Activated CD4-positive, alpha-beta T cell treated with anti-CD3 and anti-CD28 coated beads for 1 hour (primary cell): ENCODE measurements at places on chromosomes 4 and X.

DNA sequence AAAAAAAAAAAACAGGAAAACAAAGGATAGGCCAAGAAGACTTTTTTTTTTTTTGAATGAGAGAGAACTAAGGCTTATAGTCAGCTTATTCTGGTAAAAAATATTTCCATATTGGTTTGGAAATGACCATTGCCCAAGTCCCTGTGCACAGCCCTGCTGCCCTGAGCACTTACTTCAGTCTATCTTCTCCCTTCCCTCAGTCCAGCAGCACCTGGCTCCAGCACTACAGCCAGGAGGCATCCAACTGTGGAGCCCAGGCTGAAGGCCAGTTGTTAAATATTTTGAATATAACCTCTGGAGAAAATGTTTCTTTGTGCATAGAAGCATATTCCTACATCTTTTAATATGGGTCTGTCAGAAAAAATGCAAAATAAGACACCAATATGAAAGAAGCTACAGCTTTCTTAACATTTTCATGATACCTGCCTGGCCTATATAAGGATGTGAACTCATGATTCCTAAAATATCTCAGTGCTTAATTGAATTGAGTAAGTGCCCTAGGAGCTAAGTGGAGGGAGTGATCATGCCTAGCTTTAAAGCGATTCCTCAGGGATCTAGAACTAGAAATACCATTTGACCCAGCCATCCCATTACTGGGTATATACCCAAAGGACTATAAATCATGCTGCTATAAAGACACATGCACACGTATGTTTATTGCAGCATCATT is 14.4 kb downstream of the LRRC66 start:
- DNase-seq, result no peak

DNA sequence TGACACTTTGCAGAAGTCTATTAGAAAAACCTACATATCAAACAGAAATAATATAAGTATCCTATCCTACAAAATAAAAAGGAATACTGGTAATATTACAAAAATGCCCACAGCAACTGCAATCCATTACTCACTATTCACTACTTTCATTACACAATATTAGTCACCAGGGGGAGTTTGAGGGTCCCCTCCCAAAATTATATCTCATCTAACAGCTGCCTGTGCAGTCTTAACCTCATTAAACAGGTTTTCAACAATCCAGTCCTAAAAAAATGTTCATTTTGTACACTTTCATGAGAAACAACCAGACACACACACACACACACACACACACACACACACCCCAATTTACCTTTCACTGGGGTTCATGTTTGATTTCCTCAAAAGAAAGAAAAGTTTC is 2.9 kb downstream of the CLOCK start:
- DNase-seq, result no peak

- DNase-seq, result no peak
Measured at GRCh38 chr4:87589531-87589930, 18.8 kb upstream of the DSPP start.

GRCh38 chr4:87540146-87541058 is 11.2 kb upstream of the SPARCL1 start:
- DNase-seq, result no peak

GRCh38 chr4:27318740-27319139 is 458.1 kb downstream of the STIM2 start:
- no peak for DNase-seq

GRCh38 chrX:78092296-78092695 is 11.8 kb upstream of the PGK1 start:
- DNase-seq, result no peak

- no peak for DNase-seq
Measured at GRCh38 chrX:18353931-18354368, 538 bp downstream of the SCML2 start.

GRCh38 chrX:28981952-28982351 is 394.7 kb downstream of the IL1RAPL1 start:
- DNase-seq, result no peak

- DNase-seq, result no peak
Measured at GRCh38 chr4:123783151-123783790, 386.7 kb downstream of the SPRY1 start.

GRCh38 chr4:169205744-169206080 is 65.0 kb downstream of the SH3RF1 start:
- no peak for DNase-seq

DNA sequence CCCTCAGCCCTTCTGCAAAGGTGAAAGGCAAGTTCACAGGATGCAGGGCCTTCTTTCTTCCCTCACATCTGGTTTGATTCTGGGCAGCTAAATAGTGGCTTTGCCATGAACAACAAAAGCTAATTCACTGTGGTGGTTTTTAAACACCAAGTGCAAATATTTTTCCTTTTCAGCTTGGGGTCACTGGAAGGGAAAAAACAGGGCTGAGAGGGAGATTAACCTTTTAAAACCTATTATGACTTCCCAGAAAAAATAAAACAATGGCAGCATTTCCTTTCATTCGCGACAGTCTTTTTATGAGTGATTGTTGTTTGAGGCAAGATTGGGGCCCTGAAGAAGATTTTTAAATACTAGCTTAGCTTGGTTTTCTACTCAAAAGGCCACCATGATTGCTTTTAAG is 103.7 kb upstream of the SCML1 start:
- DNase-seq, result no peak

GRCh38 chr4:39899291-39899690 is 78.4 kb downstream of the PDS5A start:
- no peak for DNase-seq

- no peak for DNase-seq
Measured at GRCh38 chrX:110877326-110877725, 81.7 kb upstream of the CHRDL1 start.

DNA sequence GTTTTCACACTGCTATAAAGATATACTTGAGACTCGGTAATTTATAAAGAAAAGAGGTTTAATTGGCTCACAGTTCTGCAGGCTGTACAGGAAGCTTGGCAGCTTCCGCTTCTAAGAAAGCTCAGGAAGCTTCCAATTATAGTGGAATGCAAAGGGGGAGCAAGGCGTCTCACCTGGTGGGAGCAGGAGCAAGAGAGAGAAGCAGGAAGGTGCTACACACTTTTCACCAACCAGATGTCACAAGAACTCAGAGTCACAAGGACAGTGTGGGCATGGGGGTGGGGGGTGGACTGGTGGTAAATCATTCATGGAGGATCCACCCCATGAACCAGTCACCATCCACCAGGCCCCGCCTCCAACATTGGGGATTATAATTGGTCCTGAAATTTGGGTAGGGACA is 22.8 kb downstream of the HMGB2 start:
- no peak for DNase-seq

DNA sequence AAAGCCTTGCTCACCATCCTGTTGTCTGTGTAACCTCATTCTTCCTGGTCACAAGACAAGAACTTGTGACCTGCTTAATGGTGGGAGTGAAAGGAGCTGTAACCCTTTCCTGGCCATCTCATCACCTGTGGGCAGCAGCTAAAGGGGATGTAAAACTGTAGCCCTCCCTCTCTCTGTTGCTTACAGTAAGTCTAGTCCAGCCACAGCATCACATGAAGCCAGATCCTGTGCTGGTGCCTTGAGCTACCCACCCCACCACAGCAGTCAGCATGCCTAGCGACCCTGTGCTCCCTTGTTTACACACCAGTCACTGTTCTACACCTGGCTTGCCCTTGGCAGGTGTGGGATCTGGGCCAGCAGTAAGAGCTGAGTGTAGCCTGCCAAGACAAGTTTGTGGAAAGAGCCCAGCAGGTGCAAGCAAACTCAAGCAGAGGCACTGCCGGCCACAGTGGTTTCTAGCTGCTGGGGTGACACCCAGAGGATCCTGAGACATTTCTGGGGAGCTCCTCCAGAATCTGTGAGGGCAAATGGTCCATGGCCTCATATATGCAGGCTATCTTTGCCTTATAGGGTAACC is 41.0 kb downstream of the UGT2B28 start:
- DNase-seq, result no peak

DNA sequence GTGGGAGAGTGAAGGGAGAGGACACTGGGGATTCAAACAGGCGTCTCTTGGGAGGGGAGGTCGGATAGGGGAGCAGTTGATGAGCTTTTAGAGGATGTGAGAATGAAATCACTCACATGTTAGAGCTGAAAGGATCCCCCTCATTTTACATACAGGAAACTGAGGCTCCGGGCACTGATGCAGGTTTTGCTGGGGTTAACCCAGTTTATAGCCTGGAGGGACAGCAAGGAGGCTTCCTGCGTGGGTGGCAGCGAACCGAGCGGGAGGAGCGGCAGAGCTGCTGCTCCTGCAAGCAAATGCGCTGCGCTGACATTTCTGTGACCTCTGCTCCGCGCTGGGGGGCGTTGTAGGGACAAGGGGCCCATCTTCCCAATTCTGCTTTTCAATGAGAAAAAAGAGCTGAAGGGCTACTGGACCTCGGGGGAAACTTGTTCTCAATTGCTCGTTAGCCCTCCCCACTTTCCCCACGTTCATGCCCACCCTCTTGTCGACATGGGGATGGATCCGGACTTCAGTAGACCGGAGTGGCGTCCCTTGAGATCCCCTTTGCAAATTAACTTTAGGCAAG is 1.2 kb upstream of the NEUROG2 start:
- DNase-seq, result no peak

GRCh38 chrX:121254336-121254735 is 206.9 kb downstream of the GLUD2 start:
- DNase-seq, result no peak

DNA sequence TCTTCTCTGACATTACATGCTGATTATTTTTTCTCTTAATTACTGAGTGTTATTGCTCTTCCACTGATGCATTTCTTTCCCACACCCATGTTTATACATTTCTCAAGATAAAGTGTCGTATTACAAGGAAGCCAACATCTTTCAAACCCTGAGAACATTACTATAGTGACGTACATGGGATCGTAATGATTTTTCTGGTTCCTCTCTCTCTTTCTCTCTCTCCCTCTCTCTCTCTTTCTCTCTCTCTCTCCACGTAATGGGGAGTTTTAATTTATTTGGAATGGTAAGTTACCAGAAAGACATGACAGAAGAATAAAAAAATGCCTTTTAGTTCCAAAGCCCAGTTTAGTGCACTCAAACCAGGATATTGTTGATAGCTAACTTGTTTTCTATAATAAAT is 40.4 kb upstream of the MAPK10 start:
- DNase-seq, result no peak

DNA sequence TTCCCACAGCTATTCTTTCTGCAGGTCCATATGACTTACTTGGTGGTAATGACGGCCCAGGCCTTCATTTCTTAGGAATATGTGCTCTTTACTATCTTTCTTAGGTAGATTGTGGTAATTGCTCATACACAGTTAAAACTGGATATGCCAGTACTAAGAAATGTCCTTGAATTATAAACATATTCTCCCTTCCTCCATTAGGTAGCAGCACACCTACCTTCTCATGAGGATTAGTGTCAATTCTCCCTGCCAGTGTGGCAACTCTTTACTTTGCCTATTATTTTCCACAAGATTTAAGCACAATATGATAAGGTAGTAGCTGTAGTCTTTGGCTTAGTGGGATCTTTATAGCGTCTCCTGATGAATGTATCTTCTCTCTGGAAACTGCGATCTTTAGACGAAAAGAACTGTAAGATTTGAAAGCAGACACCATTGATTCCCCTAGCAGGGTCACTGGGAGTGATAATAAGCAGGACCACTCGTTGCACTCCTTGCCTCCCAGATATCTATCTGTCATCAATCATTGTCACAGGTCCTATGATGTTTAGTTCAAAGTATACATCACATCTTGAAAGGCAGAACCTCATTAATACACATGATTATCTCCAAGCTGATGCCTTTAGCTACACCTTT is 1240.7 kb downstream of the C4orf33 start:
- no peak for DNase-seq
